ENCODE measurements at places on chromosomes 5 and 9.

GRCh38 chr9:92890761-92891160 is 12.9 kb upstream of the ZNF484 start:
- H3K36me3 ChIP-seq, result no peaks in the 10 kb centered on the region
- no peak overlapping the region for H3K4me3 ChIP-seq
- DNase-seq, result no peak
- no peak overlapping the region for H3K27ac ChIP-seq

DNA sequence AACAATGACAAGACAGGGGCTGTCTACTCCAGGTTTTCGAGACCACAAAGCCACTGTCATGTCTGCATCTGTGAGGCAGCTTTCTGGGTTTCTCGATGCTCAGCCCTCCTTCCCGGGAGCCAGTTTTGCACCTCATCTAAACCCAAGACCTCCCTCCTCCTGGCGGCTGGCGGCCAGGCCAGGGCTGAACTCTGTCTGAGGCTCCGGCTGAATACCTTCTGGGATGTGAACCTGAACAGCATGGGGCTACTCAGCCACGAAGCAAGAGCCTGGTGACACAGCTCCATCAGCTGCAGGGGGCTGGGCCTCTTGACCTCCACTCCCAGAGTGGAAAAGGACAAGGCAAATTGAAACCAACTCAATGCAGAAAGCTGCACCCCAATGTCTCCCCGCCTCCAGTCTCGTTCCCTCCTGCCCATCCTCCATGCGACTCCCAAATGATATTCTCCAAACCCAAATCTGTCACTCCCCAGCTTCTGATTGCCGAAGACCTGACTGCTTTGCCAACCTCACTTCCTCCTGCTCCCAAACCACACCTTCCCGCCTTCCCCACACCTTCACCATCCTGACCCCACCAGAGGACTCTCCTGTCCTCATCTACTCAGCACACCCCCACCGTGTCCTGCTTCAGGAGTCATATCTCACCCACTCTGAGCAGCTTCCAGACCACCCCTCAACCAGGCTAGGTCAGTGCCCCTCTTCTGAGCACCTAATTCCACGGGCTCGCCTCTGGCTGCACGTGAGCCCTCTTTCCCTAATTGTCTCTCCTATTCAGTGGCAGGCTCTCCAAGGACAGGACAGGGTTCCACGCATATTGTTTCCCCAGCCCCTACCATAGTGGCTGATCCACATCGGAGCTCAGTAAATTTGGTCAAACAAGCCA is 4.5 kb downstream of the ANKS6 start:
- no peak for DNase-seq
- H3K27ac ChIP-seq, result no peak overlapping the region
- H3K4me1 ChIP-seq, result peaks cover 22% of the 10 kb centered on the region

- no peak overlapping the region for H3K27ac ChIP-seq
- H3K36me3 ChIP-seq, result no peaks in the 10 kb centered on the region
- H3K27me3 ChIP-seq, result peaks cover 24% of the 10 kb centered on the region
- no peak overlapping the region for H3K4me3 ChIP-seq
- no peaks in the 10 kb centered on the region for H3K4me1 ChIP-seq
- peak; percentile 49 for DNase-seq
Observed at GRCh38 chr5:141814064-141814964, 63.9 kb downstream of the PCDH1 start.

- no peaks in the 10 kb centered on the region for H3K36me3 ChIP-seq
- DNase-seq, result no peak
- H3K4me1 ChIP-seq, result no peaks in the 10 kb centered on the region
- H3K4me3 ChIP-seq, result no peak overlapping the region
- no peak overlapping the region for H3K27ac ChIP-seq
Observed at GRCh38 chr5:41955432-41956024, 30.4 kb downstream of the FBXO4 start.

GRCh38 chr5:57439601-57440000 is 43.0 kb downstream of the ACTBL2 start:
- H3K27ac ChIP-seq, result no peak overlapping the region
- H3K36me3 ChIP-seq, result no peaks in the 10 kb centered on the region
- peaks cover 78% of the 10 kb centered on the region for H3K4me1 ChIP-seq
- DNase-seq, result no peak

Measured in GM23248 (cell line).